ENCODE measurements at places on chromosomes 3 and 15.
A peak's percentile ranks its signal among the peaks of the same experiment; 100 is the strongest.

- DNase-seq, result no peak
Measured at GRCh38 chr15:57079931-57080620, 161.6 kb downstream of the TCF12 start.

DNA sequence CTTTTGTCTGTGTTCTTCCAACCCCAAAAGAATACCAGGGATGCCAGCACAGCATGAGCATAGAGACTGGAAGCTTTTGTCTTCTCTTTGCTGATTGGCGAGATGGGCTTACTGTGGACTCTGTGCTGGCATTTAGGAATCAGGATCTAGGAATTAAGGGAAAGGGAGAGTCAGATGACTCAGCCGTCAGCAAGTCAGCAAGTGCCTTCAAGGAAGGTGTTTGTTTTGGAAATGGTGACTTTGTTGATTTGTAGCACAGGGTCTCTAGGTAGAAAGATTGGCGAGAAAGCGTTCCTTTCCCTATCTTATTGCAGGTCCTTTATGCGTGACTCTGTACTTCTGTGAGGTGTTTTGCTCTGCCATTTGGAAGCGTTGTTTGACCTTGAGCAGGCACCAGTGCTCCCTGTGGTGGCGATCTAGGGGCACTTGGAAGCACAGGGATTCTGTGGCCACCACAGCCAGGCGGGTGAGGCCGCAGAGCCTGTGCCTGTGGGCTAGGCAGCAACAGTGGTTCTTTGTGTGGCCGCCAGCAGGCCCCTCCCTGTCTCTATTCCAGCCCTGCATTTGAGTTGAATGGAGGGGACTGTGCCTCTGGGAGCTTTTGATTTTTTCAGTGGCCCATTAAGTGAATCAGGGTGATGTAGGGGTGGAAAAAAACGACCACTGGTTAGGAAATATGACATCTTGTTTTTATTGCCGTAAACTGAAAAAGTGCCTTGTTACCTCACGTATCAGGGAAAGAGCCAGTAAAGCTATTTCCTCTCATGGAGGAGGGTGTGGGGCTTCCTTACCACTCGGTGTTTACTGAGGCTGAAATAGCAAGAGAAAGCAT lies 19.0 kb downstream of the FAN1 start:
- DNase-seq, result no peak

- DNase-seq, result peak; percentile 25
Measured at GRCh38 chr3:143122608-143123352, 3.2 kb downstream of the CHST2 start.

DNA sequence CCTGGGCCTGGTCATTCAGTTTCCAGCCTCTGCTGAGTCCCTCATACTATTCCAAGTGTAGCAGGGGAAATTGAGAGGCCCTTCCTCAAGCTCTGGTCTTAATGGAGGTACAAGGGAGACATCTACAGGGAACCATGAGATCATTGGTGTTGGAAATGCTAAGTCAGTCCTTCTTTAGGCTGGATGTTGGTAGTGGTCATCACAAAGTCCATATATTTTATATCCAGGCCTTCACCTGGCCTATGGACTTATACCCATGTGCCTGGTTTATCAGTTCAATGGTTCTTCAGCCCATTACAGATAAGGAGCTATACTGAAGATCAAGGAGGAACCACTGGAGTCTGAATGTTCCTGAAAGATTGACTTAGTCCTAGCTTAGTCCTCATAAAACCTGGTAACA lies 135.0 kb downstream of the STAG1 start:
- no peak for DNase-seq

DNA sequence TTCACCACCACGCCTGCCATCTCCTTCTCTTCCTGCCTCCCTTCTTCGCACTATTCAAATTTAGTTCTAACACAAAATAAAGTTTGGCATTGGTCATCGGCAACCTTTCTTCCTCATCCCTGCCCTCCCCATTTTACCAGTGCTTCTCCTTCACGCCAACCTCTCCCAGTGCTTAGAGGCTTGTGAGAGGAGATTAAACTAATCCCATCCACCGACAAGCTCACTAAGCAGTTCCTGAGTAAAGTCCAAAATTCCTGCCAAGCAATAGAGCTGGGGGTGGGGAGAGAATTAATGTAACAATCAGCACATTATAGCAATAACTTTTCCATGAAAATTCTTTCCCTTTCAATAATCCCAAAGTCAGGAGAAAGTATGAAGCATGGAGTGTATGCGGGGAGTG lies 157.4 kb upstream of the GMNC start:
- no peak for DNase-seq

- no peak for DNase-seq
Measured at GRCh38 chr3:47542471-47543173, 29.1 kb upstream of the ELP6 start.

DNA sequence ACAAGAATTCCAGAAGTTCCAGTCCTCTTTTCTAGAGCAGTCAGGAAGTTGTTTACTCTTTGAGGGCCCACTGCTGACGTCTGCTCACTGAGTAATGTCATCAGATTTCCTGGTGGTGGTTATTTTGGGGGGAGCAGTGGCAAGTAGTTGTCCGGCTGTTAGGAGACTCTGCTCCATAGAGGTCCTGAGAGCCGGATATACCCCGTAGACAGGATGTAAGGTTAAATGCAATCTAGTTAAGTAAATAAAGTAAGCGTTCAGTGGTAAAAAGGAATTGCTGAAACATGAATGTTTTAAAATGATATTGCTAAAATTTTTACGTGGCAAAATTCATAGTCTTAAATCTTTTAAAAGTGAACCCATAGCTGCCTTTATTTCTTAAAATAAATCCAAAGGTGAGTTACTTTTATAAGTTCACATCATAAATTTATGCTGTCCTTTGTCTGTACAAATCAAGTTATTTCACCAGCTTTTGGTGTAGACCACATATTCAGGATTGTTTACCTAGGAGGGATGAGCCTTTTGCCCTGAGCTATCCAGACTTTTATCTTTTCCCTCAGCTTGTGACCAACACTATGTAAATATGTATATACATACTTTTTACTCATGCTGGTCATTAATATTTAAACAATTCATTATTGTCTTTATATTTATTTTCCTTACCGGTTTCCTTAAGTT lies 65.8 kb downstream of the PDE8A start:
- DNase-seq, result no peak

All from CD8-positive, alpha-beta T cell (primary cell).